ENCODE measurements at places on chromosomes 13 and 19.

DNA sequence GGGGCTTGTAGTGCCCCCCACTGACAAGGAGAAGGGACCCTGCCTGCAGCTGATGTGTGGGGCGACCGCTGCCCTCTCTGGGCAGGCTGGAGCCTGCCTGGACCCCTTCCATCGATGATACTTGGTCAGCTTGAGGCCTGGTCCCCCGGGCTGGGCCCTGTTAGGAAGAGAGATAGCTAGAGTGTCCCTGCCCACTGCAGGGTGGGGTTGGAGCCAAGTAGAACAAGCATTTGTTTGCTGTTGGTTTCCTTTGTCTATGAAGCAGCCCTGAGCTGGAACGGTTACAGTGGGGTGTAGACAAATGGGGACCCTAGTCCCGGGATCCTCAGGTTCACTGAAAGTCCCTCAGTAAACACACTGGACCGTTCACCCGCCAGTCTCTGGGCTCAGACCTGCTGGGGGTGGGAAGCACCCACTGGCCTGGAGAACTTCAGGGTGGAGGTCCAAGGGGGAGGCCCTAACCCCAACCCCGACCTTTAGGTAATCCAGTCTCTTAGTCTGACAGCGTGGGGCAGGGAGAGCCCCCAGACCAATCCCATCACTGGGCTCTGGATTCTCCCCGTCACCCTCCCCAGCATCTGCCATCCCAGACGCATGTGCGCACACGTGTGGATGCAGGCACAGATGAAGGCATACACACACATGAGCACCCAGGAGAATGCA is 204.8 kb upstream of the ZNF536 start:
- no peak for DNase-seq

- DNase-seq = no peak
These were observed 145.2 kb downstream of the KCTD12 start for GRCh38 chr13:76741046-76741445.

- no peak for DNase-seq
These were observed 22.4 kb downstream of the OLFM2 start for GRCh38 chr19:9914001-9914314.

- DNase-seq = peak; percentile 87
These were observed 9.7 kb downstream of the DEDD2 start for GRCh38 chr19:42207767-42208271.

- DNase-seq = peak; percentile 75
These were observed 1.0 kb downstream of the IRF2BP1 start for GRCh38 chr19:45884682-45885555.

- DNase-seq = no peak
These were observed 138.6 kb upstream of the KLF12 start for GRCh38 chr13:74272826-74273225.

DNA sequence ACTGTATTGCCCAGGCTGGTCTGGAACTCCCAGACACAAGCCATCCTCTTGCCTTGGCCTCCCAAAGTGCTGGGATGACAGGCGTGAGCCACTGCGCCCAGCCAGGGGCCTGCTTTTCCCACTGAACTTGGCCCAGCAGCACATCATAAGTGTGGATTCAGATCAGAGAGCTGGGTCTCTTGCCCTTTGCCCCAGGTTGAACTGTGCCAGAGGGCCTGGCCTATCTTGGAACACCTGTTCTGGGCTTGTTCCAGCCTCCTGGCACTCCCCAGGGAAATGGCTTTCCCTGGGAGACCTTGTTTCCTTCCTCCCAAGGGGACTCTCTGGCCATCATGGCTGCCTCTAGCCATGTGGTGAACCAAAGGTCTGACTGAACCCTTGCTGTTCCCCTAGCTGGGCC is 3.4 kb downstream of the CC2D1A start:
- DNase-seq = no peak
